ENCODE measurements at places on chromosomes 3 and 15.

DNA sequence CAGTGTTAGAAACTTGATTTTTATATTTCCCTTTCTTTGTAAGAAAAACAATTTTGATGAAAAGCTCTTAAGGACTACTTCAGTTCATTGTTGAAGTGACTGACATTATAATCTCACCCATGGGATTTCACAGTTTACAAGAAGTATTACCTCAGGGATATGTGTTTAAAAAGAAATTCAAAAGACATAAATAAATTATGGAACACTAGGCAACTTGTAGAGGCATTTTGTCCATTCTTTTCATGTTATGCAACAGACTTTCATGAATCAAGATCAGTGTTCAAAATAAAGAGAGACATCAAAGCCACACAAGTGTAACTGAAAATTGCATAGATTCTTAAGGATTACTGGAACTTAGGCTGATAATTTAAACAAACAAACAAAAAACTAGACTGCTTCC, 196.8 kb upstream of the AGTR1 start:
- DNase-seq = no peak

- no peak for DNase-seq
Measured at GRCh38 chr3:56423661-56424099, 44.6 kb downstream of the ERC2 start.

DNA sequence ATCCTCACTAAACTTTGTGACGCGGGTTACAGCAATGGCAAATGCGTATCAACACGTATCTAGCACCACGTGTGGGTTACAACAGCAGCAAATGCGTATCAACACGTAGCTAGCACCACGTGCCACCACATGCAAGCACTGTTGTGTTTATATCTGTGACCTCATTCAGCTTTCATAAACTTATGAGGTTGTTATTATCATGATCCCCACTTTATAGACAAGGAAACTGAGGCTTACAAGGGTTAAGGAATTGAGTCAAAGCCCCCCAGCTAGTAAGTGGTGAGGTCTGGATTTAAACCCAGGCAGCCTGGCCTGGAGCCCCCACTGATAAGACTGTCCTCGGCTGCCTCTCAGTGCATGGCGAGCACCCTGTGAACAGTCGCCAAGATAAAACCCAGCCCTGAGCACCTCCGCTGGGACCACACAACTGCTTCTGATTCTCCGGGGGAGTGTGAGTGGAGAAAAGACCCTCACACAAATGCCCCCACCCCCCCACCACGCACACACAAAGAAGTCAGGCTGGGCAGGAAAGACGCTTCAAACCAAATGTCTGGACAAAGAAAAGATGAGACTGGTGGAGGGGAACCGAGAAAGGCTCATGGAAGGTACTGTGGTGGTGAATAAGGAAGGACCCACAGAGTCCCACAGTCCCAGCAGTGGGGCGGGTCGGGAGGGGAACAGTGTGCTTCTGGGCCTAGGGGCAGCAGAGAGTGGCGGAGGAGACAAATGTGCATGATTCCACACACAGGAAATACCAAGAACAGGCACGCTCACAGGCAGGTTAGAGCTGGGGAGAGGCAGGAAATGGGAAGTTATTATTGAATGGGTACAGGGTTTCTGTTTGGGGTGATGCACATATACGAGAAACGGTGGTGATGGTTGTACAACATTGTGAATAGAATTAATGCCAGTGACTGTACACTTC, 173.4 kb downstream of the XXYLT1 start:
- no peak for DNase-seq

DNA sequence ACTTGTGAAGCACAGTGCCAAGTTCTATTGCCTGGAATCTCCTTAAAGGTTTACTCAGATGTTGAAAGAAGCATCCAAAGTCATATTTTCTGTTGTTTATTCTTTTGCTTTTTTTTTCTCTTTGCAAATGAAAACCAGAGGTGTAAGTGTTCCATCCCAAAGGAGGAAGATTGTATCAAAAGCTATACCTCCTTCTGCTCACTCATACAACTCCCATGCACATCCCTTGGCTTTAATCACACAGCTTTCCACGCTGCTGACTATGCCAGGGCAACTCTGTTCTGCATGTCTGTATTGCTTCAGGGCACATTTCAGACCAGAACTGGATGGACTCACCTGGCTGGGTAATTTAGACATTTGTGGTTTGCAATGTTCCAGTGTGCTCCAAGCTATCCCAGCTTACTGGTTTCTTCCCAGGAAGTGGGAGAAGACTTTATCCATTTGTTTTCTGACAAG, 399.6 kb upstream of the TBL1XR1 start:
- no peak for DNase-seq

- DNase-seq = no peak
Measured at GRCh38 chr3:56894881-56895431, 93.2 kb upstream of the ARHGEF3 start.

GRCh38 chr3:145286937-145287336, 874.0 kb downstream of the PLOD2 start:
- DNase-seq = no peak

GRCh38 chr3:61637088-61638051, 76.0 kb downstream of the PTPRG start:
- DNase-seq = no peak

- no peak for DNase-seq
Measured at GRCh38 chr3:106333911-106334618, 465.3 kb upstream of the CBLB start.

- no peak for DNase-seq
Measured at GRCh38 chr3:126291537-126291936, 65.7 kb downstream of the KLF15 start.

- DNase-seq = no peak
Measured at GRCh38 chr3:141178026-141178425, 53.6 kb upstream of the PXYLP1 start.

GRCh38 chr3:134282659-134283047, 32.0 kb upstream of the RYK start:
- no peak for DNase-seq

GRCh38 chr3:16050641-16051467, 123.6 kb upstream of the GALNT15 start:
- DNase-seq = no peak

GRCh38 chr15:26234976-26235767, 372.0 kb upstream of the ATP10A start:
- no peak for DNase-seq

GRCh38 chr3:127848131-127849129, 26.1 kb upstream of the MGLL start:
- no peak for DNase-seq

GRCh38 chr15:77526595-77527163, 106.0 kb downstream of the HMG20A start:
- DNase-seq = no peak

DNA sequence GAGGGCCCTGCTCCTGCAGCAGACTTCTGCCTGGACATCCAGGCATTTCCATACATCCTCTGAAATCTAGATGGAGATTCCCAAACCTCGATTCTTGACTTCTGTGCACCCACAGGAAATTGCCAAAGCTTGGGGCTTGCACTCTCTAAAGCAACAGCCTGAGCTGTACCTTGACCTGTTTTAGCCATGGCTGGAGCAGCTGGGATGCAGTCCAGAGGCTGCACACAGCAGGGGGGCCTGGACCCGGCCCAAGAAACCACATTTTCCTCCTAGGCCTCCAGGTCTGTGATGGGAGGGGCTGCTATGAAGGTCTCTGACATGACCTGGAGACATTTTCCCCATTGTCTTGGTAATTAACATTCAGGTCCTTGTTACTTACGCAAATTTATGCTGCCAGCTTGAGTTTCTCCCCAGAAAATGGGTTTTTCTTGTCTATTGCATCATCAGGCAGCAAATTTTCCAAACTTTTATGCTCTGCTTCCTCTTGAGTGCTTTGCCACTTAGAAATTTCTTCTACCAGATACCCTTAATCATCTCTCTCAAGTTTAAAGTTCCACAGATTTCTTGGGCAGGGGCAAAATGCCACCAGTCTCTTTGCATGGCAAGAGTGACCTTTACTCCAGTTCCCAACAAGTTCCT, 11.8 kb upstream of the MYO5A start:
- no peak for DNase-seq

DNA sequence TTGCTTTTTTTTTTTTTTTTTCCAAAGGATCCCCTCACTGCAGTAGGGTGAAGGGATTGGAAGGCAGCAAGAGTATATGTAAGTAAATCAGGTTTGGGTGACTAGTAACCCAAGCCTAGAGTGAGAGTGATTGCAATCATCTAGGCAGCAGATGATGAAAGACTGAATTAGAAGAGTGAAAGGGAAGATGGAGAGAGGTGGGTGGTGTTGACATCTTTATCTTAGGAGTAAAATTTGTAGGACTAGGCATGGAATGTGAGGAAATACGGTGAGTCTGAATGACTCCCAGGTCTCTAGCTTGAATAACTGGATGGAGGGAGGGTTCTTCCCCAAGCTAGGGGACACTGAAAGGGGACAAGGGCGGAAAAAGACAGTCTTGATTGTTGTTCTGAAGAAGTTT, 63.4 kb downstream of the TPRG1 start:
- no peak for DNase-seq

DNA sequence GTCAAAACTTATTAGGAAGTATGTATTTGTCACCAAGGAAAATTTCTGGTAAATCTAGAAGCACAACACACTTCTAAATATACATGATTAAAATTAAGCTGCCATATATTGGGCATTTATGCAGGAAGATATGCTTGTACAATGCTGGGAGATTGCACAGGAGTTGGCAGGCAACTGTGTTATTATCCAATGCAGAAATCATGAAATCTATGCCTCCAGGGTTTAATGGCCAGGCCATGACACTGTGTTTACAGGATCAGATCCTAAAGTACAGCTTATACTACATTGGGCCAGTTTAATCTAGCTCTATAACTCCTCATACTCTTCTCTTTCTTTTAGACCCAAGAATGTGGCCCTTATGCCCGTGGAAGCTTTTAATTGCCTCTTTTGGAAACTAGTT, 391.4 kb upstream of the DPH6 start:
- DNase-seq = no peak

- DNase-seq = no peak
Measured at GRCh38 chr15:49042165-49042564, 4.1 kb downstream of the SECISBP2L start.

DNA sequence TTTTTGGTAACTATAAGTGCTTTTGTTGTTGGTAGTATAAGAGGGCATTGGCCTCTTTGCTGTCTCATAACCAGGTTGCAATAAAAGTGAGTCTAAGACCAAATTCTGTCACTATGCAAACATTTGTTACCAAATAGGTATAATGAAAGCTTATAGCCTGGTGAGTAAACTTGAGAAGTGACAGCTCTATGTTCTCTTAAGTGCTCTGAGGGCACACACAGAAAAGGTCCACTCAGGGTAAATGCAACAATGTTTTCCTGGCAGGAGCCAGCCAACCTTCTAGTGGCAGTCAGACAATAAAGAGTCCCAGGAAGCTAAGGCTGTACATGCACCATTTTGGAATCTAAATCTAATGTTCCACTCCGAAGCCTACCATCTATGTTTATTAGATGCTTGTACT, 262.1 kb upstream of the TGFBR2 start:
- DNase-seq = no peak

- DNase-seq = no peak
Measured at GRCh38 chr15:100249096-100249815, 92.5 kb downstream of the ADAMTS17 start.

- DNase-seq = no peak
Measured at GRCh38 chr3:173588556-173588955, 191.0 kb downstream of the NLGN1 start.

DNA sequence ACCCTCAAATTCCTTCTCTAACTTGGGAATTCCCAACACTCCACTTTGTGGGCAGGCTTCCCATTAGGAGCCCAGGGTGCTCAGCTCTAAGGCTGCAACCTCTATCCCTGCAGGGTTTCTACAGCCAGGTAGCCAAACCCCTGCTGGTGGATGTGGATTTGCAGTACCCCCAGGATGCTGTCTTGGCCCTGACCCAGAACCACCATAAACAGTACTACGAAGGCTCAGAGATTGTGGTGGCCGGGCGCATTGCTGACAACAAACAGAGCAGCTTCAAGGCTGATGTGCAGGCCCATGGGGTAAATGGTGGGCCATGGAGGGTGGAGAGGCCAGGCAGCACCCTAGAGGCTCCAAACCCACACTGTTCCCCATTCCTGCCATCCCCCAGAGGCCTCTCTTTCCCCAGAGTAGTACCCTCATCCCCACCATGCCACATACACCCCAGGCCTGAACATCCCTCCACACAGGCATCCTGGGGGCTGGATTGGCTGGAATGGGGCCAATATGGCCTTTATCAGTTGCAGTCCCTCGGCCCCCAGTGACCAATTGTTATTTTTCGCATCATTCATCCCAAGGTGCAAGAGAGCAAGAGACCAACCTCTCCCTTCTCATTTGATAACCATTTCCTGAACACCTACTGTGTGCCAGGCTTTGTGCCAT, 7.7 kb downstream of the ITIH1 start:
- DNase-seq = no peak

GRCh38 chr3:29324180-29324651, 43.3 kb downstream of the RBMS3 start:
- DNase-seq = no peak

- DNase-seq = no peak
Measured at GRCh38 chr3:169813757-169814517, 1.2 kb upstream of the LRRC34 start.

Data from hypothalamus (tissue), 51 donors.